ENCODE measurements at places on chromosomes 5 and 9.
A peak's percentile ranks its signal among the peaks of the same experiment; 100 is the strongest.

DNA sequence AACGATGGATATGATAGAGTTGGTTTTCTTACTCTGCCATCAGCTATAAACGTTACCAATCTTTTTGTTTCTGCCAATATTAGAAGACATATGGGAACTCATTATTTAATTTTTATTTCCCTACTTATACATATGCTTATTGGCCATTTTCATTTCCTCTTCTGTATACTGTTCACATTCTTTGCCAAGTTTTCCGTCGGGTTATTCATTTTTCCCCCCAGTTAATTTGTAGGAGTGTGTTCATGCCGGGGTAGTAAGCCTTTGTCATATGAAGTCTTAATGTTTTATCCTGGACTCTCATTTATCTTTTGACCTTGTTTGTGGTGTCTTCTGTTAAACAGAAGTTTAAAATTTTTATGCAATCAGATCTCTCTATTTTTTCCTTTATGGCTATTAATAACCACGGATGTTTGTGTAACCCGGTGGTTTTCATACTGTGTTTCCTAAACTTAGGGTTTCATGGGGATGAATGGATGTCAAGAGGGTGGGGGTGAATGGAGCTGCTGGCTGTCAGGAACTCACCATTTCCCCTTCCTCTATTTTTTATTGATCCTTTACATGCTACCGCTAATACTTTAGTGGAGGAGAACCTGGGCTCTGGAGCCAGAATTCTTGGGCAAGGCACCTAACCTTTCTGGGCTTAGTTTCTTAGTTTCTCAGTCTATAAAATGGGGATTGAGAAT is 42.5 kb upstream of the PPARGC1B start:
- DNase-seq: no peak

DNA sequence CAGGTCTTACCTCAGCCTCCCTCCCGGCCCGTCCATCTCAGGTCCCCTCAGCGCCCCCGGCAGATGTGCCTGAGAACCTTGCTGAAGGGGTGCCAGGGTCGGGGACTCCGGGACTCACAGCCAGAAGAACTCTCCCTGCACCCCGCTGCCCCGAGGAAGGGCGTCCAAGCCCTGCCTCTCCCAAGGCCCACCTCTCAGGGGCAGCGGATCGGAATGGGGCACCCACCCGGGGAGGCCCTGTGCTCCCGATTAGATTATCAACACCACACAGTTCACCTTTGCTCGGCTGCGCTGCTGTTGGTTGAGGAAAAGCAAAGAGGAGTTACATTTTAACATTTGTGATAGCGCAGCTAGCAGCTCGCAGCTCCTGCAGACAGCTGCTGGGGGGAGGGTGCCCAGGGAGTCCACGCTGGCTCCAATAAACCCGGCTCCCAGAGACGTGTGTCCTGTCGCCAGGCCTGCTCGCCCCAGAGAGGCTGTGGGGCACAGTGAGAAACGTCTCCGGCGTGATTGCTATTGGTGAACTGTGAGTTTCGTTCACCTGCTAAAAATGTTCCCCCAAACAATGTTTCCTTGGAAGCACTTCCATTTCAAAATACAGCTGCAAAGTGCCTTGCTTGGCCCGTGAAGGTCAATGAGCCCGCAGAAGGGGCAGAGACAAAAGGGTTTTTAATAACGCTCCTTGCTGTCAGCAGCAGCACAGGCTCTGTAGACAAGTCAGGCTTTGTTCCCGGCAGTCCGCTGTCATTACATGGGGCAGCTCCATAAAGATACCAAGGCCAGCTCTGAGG is 18.6 kb upstream of the SLC6A19 start:
- peak; percentile 88 for DNase-seq

DNA sequence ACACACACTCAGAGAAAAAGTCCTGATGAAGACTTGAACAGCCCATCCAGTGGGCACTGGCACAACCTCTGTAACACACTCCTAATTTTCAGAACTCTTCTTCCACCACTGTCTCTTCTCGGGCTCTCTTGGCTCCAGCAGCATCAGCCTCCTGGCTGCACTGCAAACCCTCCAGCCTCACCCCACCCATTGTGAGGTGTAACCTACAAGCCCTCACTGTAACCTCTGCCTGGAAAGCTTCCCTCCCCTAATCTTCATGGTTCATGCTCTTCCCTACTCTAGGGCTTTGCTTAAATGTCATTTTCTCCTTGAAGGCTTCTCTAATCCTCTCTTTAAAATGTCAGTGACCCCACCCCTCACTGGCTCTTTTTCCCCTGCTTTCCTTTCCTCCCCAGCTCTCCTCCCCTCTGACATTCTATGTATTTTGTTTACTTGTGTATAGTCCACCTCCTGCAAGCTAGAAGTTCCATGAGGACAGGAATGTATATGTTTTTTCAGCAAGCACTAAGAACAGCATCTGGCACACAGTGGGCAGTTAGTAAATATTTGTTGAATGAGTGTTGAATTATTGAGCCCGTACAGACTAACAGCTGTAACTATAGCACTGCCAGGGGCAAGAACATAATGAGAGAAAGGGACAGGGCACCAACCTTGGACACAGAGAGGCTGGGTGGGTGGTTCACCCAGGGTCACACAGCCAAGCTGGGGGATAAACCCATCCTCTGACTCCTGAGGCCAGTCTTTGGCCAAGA is 76.4 kb downstream of the ESM1 start:
- no peak for DNase-seq

DNA sequence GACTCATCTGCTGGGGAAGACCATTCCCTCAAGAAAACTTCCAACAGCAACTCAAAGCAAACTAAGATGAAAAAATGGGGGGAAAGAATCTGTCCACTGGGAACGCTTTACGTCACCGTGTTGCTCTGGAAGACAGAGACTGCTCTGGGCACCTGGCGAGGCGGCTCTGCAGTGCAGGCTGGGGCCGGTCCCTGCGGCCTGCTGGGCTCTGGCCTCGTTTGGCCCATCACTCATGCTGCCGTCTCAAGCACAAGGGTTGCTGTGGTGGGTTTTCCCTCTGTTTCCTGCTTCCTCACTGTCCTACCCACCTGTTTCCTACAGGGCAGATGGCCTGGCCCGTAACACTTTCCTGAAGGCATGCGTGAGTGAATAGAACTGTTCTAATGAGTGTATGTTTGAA is 92.9 kb upstream of the OTULINL start:
- DNase-seq: no peak

DNA sequence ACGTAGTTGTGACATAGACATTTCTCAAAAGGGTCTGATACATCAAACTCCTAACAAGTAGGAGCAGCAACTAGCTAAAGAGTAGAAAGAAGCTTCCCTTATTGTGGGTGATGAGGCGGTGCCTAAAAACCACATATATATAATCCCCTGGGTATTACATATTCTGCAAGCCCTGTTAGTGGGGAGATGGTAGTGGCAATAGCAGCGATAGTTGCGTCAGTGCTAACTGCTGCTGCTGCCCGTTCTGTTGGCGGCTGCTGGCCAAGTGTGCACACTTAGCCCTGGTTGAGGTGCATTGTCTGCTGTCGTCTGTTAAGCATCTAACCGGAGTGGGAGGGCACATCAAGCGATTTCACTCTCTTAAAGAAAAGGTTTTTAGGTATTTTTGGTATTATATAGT is 35.8 kb downstream of the VLDLR start:
- DNase-seq: no peak

- no peak for DNase-seq
Observed at GRCh38 chr9:4680750-4681149, 1.4 kb downstream of the CDC37L1 start.

GRCh38 chr5:34899066-34899465 is 16.2 kb downstream of the RAD1 start:
- no peak for DNase-seq

GRCh38 chr5:111255169-111255568 is 31.0 kb downstream of the CAMK4 start:
- DNase-seq: no peak

DNA sequence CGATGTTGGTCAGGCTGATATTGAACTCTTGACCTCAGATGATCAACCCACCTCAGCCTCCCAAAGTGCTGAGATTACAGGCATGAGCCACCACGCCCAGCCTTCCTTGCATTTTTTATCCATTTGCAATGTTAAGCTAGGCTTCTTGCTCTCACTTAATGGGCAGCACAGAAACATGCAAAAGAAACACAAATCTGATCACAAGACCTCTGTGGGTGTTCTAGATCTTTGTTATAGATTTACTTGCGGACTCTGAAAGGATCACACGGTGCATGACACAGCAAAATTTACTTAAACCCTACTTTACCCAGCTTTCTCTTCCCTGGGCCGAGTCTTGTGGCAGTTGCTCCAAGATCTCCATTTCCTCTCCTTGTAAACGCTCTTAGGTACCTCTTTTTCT is 71.3 kb downstream of the PSAT1 start:
- no peak for DNase-seq

DNA sequence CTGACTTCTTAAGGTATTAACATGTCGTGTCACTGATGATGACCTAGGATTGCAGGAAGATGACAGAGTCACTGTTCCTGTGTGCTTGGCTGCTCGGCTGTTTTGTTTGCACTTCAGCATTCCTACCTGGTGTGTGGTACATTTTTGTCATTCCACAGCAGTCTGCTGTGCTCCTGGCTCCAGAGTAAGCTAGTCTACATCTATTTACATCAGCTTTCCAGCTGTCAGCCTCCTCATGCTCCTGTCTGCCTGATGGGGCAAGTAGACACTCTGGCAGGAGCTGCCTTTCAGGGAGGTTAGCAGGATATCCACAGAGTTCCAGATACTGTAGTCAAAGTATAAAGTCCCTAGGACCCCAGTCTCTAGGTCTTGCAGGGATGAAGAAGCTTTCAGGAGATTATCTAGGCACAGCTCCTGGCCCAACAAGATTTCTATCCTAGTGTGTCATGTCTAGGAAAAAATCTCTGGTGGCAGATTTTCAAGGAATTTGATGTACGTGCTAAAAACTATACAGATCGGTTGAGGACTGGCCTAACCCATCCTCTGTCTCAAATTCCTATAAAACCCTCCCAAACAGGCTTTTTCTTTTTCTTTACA is 28.4 kb downstream of the RUSC2 start:
- DNase-seq: no peak

DNA sequence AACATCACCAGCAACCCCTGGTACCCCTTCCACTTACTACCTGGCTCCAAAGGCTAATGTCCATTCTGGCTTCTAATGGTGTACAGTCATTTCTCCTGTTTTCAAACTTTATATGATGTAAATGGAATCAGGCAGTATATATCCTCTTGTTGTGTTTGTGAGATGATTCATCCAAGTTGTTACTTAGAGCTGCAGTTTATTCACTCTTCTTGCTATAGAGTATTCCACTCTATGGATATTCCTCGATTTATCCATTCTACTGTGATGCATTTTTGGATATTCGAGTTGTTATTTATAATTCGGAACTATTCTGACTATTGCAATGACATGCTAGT is 32.4 kb downstream of the IRF1 start:
- DNase-seq: no peak

- DNase-seq: no peak
Observed at GRCh38 chr5:75471193-75471592, 40.2 kb downstream of the CERT1 start.

DNA sequence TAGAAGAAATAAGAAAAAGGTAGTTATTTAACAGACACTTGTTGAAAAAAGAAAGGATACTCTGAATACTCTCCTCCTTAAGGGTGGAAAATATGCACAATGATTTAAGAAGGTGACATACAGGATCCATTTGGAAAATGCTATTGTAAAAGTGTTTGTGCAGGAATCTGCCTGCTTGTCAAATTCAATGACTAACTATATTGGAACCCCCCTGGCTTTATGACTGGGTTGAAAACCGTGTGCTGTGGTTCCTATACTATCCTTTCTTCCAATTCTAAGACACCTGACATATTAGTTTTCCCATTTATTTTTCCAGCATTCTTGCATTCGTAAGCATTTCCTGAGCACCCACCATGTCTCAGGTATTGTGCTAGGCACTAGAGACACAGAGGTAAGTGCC is 220.0 kb downstream of the GLIS3 start:
- no peak for DNase-seq

GRCh38 chr9:21615446-21615845 is 133.3 kb upstream of the IFNE start:
- DNase-seq: no peak

GRCh38 chr5:149333711-149334443 is 11.4 kb upstream of the GRPEL2 start:
- no peak for DNase-seq

GRCh38 chr5:16159636-16160035 is 20.0 kb downstream of the MARCHF11 start:
- DNase-seq: no peak

DNA sequence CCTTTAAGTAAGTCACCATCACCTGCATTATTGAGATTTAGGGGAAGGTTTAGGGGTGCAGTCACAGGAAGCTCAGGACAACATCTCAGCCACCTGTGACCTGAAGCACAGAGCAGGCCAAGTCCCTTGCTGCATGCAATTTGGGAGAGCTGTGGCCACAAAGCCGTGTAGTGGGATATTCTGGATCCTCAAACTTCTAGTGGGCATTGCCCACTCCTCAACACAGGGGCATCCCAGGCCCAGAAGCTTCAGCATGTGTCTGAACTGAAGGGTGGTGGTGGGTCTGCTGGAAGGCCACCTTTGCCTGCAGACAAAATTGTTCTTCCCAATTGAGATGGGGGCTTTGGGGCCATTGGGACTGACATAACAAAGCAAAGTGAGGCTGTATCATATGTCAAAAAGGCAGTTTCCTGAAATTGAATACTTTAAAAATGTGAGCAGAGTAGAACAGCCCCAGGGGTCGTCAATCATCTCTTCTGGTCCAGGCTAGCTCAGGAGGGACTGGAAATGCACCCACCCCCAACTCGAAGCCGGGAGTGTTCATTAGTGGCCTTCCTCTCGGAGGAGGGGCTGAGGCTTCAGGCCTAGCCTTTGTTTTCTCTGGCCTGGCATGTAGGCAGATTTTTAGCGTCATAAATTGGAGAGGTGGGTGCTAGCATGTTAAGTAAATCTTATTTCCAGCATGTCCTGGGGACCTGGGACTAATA is 2.8 kb upstream of the GADD45G start:
- DNase-seq: no peak

DNA sequence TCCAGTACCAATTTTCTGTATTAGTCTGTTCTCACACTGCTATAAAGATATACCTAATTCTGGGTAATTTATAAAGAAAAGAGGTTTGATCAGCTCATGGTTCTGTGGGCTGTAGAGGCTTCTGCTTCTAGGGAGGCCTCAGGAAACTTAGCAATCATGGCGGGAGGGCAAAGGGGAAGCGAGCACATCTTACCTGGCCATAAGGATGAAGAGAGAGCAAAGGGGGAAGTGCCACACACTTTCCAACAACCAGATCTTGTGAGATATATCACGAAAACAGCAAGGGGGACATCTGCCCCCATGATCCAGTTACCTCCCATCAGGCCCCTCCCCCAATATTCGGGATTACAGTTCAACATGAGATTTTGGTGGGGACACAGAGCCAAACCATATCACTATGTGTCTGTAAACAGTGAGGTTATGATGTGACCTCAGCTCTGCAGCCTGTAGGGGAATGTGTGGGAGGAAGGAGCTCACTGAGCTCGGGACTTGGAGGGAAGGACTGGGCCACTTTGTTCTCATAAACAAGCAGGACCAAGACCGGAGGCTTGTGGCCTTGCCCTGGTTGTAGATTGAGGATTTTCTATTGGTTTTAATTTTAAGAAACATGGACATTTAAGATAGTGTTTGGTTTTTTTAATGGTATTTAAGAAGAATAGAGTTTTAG is 85.2 kb downstream of the EHMT1 start:
- no peak for DNase-seq

- no peak for DNase-seq
Observed at GRCh38 chr5:118614731-118615456, 373.5 kb downstream of the DTWD2 start.
